Ovary (tissue), 10 donors: ENCODE measurements at places on chromosomes 6 and 20. TPM values are rescaled to one million over a fixed set of nuclear protein-coding genes. Genes with fewer than 3 reads are reported as not detected.

Gene EYS
- total RNA-seq, result not detected

Gene ZNF512B
- total RNA-seq, result 22.9 TPM

Gene GUCA1A
- not detected for total RNA-seq

Gene SGK2
- total RNA-seq, result 2.2 TPM

DNA sequence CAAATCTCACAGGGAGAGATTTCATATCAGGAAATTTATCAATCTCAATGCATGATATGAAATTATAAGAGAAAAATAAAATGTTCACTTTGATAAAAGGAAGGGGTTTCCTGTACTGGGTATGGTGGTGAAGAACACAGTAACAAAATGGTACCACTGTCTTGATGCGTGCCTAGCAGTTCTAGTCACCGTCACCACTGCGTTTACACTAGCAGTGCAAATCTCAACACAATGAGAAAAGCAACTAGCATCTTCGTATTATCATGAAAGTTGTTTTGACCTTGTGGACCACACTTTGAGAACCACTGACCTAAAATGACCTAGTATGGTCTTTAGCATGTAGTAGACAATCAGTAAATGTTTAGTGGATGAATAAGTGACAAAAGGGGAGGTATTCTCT, 68.4 kb upstream of the ADGRF4 start:
- no peaks in the 10 kb centered on the region for H3K36me3 ChIP-seq
- DNase-seq, result no peak
- no peak overlapping the region for H3K27ac ChIP-seq

DNA sequence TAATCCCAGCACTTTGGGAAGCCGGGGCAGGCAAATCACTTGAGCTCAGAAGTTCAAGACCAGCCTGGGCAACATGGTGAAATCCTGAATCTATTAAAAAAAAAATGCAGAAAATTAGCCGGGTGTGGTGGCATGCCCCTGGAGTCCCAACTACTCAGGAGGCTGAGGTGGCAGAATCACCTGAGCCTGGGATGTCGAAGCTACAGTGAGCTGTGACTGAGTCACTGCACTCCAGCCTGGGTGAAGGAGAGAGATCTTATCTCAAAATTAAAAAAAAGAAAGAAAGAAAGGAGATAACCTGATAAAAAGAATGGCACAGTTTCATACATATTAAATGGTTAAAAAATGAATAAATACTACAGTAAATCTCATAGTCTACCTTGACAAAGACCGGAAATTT, 123.6 kb upstream of the TNFAIP3 start:
- DNase-seq, result no peak
- H3K27ac ChIP-seq, result no peak overlapping the region
- H3K4me1 ChIP-seq, result peaks cover 13% of the 10 kb centered on the region
- H3K27me3 ChIP-seq, result no peaks in the 10 kb centered on the region

GRCh38 chr6:104784884-104785283, 74.8 kb downstream of the HACE1 start:
- no peak overlapping the region for H3K4me3 ChIP-seq
- no peak overlapping the region for H3K27ac ChIP-seq
- H3K27me3 ChIP-seq, result no peaks in the 10 kb centered on the region
- DNase-seq, result no peak
- H3K4me1 ChIP-seq, result no peaks in the 10 kb centered on the region

DNA sequence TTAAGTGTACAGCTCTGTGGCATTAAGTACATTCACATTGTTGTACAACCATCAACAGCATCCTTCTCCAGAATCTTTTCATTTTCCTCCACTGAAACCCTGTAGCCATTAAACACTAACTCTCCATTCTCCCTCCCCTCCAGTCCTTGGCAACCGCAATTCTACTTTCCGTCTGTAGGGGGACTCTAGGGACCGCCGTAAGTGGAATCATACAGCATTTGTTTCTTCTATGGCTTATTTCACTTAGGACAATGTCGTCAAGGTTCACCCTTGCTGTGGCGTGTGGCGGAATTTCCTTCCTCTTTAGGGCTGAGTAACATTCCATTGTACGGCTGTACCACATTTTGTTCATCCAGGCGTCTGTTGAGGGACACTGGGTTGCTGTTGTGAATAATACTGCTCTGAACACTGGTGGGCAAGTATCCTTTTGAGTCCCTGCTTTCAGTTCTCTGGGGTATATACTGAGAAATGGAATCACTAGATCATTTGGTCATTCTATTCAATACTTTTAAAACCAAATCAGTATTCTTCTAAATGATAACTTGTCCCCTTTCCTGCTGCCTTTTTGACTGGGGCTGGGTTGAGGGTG, 50.7 kb downstream of the PPP1R3G start:
- H3K36me3 ChIP-seq, result no peaks in the 10 kb centered on the region
- H3K4me1 ChIP-seq, result peaks cover 3% of the 10 kb centered on the region

GRCh38 chr6:13099771-13100170, 228.6 kb downstream of the TBC1D7 start:
- no peak overlapping the region for H3K4me3 ChIP-seq
- H3K27ac ChIP-seq, result no peak overlapping the region
- H3K4me1 ChIP-seq, result no peaks in the 10 kb centered on the region
- no peak for DNase-seq
- no peaks in the 10 kb centered on the region for H3K36me3 ChIP-seq
- no peaks in the 10 kb centered on the region for H3K27me3 ChIP-seq

DNA sequence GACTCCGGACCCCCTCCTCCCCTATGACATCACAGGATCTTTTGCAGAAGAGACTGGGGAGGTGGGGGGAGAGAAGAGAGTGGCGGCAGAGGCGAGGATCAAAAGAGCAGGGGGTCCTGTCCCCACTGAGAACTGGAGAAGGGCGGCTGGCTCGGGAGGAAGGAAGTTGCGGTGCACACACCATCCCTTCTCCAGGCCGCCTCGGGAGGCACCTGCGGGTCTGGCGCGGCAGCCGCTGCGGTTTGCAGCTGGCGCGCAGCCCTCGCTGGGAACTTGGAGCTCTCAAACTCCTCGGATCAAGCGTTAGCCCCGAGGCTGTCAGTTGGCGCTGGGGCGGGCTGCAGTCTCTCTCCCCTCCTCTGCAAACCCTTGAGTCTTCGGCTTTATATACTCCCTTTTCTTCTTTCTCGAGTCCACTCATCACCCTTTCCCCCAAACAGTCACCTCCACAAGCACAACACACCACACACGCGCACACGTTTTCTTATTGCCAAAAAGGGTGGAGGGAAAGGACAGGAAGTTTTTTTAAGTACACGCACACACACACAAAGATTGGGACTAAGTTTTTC, 180.7 kb downstream of the TBXT start:
- peak overlapping the region; percentile 70 for H3K27ac ChIP-seq
- DNase-seq, result peak; percentile 66
- H3K27me3 ChIP-seq, result no peaks in the 10 kb centered on the region
- H3K36me3 ChIP-seq, result no peaks in the 10 kb centered on the region

DNA sequence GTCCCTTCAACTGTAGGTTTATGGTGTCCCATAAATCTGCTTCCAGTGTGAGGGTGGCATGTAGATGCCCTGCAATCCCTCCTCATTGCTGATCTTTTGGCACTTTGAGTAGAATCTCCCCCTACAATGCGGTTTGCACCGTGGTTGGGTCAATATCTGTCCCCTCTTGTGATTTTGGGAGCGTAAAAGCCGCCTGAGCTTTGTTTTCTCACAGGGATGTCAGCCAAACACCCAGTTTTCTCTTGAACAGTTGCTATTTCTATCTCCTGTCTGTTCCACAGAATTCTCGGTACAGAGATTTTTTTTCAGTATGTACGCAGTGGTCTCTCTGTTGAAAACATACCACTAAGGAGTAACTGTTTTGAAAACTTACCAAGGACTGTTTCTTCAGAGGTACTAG, 21.8 kb downstream of the CDS2 start:
- DNase-seq, result no peak
- no peak overlapping the region for H3K27ac ChIP-seq
- no peak overlapping the region for H3K4me3 ChIP-seq
- no peaks in the 10 kb centered on the region for H3K36me3 ChIP-seq

DNA sequence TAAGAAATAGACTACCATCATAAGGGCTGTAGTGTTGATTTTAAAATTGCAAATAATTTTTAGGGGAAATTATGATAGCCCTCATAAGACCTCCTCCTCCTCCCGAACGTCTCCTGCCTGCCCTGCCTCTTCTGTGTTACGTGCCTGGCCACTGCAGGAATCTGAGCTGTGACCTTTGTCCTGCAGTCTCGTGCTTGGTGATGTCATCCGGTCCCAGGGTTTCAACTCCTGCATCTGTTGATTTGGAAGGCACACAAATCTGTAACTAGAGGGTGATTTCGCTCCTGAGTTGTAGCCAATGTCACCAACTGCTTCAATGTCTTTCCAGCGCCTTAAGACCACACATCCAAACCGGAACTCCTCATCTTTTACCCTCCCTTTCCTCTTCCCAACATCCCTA, 163.2 kb downstream of the AIG1 start:
- H3K27me3 ChIP-seq, result no peaks in the 10 kb centered on the region
- no peaks in the 10 kb centered on the region for H3K36me3 ChIP-seq
- H3K4me1 ChIP-seq, result peaks cover 8% of the 10 kb centered on the region

DNA sequence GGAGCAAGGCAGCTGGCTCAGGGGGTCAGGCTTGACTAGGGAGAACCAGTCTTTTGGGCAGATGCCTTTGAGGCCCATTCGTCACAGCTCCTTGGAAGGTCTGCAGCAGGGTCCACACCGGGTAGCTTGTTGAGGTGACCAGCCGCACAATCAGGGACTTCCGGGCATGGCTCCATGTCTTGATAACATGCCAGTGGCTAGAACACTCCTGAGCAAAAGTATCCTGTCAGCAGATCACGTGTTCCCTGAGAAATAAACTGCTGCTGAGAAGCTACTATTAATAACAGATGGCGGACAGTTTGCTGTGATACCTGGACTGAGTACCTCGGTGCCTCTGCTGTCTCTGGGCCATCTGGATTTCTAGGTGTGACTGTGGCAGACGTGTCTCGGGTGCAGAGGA, 235.9 kb downstream of the PRKN start:
- no peak for DNase-seq
- no peak overlapping the region for H3K27ac ChIP-seq
- no peaks in the 10 kb centered on the region for H3K36me3 ChIP-seq
- H3K27me3 ChIP-seq, result no peaks in the 10 kb centered on the region

DNA sequence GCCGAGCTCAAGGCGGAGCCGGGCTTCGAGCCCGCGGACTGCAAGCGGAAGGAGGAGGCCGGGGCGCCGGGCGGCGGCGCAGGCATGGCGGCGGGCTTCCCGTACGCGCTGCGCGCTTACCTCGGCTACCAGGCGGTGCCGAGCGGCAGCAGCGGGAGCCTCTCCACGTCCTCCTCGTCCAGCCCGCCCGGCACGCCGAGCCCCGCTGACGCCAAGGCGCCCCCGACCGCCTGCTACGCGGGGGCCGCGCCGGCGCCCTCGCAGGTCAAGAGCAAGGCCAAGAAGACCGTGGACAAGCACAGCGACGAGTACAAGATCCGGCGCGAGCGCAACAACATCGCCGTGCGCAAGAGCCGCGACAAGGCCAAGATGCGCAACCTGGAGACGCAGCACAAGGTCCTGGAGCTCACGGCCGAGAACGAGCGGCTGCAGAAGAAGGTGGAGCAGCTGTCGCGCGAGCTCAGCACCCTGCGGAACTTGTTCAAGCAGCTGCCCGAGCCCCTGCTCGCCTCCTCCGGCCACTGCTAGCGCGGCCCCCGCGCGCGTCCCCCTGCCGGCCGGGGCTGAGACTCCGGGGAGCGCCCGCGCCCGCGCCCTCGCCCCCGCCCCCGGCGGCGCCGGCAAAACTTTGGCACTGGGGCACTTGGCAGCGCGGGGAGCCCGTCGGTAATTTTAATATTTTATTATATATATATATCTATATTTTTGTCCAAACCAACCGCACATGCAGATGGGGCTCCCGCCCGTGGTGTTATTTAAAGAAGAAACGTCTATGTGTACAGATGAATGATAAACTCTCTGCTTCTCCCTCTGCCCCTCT, 1.1 kb downstream of the CEBPB start:
- H3K36me3 ChIP-seq, result no peaks in the 10 kb centered on the region
- peak overlapping the region; percentile 74 for H3K4me3 ChIP-seq
- peak; percentile 78 for DNase-seq
- H3K4me1 ChIP-seq, result peaks cover 11% of the 10 kb centered on the region
- H3K27ac ChIP-seq, result peak overlapping the region; percentile 91

DNA sequence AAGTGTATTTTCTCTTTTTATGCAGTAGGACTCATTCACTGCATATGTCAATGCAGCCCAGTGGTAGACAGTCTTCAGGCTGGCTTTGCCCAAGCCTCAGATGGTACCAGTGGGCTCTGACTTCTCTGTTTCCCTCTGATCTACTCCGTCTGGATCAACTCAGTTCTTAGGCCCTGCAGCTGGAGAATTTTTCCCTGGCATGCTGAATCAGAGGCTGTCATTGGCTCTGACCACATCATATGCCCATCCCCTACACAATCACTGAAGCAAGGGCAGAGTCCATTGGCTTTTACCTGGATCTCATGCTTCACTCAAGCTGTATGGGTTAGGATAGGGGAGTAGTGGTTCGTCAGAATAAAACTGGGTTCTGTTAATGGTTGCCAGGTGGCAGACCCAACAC, 57.8 kb downstream of the KIZ start:
- H3K36me3 ChIP-seq, result no peaks in the 10 kb centered on the region
- H3K4me3 ChIP-seq, result no peak overlapping the region
- H3K27me3 ChIP-seq, result no peaks in the 10 kb centered on the region
- DNase-seq, result no peak

GRCh38 chr6:7249391-7249790, 63.6 kb downstream of the SSR1 start:
- no peak overlapping the region for H3K4me3 ChIP-seq
- no peaks in the 10 kb centered on the region for H3K4me1 ChIP-seq
- H3K27me3 ChIP-seq, result no peaks in the 10 kb centered on the region
- no peak for DNase-seq

DNA sequence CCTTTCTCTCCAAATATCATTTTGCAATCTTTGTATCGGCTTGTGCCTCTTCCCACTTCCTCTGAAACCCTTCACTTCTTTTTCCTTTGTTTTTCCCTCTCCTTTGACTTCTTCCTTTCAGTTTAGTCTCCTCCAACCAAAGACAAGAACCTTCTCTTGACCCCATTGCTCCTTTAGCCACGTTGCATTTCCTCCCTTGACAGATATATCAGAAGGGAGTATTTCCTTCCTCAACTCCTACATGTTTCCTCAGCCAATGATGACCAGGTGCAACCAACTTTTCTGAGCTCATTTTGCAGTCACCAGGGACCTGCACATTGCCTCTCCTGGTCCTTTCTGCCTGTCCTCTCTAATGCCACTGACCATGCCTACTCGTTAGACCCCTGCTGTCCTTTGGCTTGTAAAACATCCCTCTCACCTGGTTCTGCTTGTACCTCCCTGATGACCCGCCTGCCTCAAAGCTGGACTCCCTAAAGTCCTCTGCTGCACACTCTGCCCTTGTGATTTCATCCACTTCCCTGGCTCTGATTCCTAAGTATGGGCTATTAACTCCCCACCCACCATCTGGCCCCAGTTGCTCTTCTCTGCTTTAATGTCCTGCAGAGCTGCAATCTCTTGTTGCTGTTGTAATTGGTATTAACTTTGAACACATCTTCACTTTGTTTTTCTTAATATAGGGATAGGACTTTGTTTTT, 27.4 kb downstream of the SLC22A16 start:
- H3K27me3 ChIP-seq, result no peaks in the 10 kb centered on the region
- no peak for DNase-seq
- no peaks in the 10 kb centered on the region for H3K4me1 ChIP-seq
